Activated CD8-positive, alpha-beta T cell treated with anti-CD3 and anti-CD28 coated beads, Interleukin-2, amount 10 ng/mL, durations not matched to agents 7 days and 5 days (primary cell): ENCODE measurements at places on chromosomes 6 and 20.
A peak's percentile ranks its signal among the peaks of the same experiment; 100 is the strongest.

GRCh38 chr20:33145521-33145920 lies 22.4 kb upstream of the BPIFA2 start:
- DNase-seq, result no peak

DNA sequence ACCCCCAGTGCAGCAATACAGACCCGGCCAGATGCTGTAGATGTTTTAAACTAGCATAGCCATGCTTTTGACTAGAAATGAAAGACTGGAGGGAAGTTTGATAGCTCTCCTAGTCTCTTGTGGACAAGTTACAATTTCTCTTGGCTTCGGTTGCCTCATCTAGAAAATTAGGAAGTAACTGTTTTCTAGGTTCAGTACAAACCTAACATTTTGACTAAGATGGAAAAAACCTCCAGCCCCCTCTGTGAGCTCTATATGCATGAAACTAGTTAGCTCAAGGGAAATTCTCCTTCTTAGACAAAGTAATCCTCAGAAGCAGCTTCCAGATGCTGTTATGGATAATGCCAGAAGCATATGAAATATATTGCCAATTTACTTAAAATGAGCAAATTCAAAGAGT lies 86.6 kb downstream of the RNF144B start:
- DNase-seq, result no peak

DNA sequence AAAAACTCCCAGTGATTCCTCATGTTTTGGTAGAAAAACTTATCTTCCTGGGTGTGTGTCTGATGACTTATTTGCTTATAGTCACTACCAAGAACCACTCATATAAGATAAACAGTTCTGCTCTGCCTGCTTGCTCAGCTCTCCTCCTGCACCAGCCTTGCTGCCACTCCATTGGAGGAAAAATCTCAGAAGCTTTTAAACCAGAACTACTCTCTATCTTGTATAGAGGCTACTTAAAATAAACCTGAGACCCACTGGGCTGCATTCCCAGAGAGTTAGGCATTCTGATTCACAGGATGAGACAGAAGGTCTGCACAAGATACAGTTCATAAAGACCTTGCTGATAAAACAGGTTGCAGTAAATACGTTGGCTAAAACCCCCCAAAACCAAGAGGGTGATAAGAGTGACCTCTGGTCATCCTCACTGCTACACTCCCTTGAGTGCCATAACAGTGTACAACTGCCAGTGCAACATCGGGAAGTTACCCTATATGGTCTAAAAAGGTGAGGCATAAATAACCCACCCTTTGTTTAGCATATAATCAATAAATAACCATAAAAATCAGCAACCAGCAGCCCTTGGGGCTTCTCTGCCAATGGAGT lies 728.3 kb downstream of the EPHA7 start:
- DNase-seq, result no peak

GRCh38 chr20:31508517-31509244 lies 5.6 kb upstream of the HM13 start:
- no peak for DNase-seq

GRCh38 chr6:1686117-1687098 lies 76.7 kb downstream of the FOXC1 start:
- no peak for DNase-seq

DNA sequence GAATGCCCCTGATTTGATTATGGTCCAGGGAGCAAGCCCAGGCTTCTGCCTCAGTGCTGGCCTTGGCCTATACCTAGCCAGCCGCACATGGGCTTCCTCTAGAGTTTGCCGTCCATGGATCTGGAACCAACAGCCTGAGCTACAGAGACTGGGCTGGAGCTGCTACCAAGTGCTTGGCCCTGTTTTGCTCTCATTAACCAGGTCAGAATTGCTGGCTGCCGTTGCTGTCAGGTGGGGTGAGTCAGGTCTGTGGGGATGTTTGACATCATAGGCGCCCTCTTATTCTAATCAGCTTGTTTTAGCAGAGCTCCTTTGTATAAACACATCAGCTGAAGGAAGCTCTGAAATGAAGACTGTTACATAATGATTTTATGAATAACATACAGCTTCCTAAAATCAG lies 83.1 kb upstream of the PHACTR2 start:
- no peak for DNase-seq

GRCh38 chr6:135054226-135054568 lies 425 bp downstream of the HBS1L start:
- no peak for DNase-seq

DNA sequence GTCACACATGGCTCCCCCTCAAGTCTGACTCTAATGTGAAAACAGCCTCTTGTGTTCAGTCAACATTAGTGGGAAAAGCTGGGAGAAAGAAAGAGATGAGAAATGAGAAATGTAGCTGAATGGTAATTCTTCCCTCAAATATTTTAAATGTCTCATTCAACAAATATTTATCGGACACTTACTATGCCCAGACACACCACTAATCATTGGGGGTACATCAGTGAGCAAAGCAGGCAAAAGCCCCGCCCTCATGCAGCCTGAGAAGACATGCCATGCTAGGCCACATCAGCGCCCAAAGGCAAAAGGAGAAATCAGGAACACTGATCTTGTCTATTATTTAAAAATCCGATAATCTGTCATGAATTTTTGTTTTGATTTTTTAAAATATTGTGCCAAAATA lies 89.9 kb upstream of the ASF1A start:
- no peak for DNase-seq

DNA sequence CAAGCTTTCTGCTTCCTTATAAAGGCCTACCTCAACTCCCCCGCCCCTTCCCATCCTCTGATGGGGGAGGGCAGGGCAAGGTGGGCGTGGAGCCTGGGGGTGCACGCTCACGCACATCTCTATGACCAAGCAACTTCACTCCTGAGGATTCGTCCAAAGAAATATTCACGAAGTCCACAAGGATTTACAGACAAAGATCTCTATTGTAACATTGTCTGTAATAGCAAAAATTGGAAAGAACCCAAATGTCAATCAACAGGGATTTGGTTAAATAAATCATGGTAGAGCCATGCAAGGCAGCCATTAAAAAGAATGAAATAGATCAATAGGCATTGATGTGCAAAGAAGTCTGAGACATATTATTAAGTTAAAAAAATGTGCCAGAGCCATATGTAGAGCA lies 130.4 kb upstream of the AFDN start:
- DNase-seq, result no peak

DNA sequence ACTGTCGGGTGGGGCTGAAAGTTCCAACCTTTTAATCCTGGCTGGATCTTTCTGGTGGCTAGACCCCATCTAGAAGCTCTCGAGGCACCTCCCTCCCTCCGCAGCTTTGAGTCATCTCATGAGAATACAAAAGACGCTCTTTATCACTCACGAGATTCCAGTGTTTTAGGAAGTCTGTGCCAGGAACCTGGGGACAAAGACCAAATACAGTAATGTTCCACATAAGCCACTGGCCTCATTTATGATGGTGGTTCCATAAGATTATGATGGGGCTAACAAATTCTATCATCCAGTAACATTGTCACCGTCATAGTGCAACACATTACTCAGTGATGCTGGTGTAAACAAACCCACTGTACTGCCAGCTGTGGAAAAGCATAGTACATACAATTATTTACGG lies 48.7 kb downstream of the NCOA7 start:
- no peak for DNase-seq

GRCh38 chr6:151358475-151358874 lies 32.9 kb downstream of the ZBTB2 start:
- DNase-seq, result no peak

DNA sequence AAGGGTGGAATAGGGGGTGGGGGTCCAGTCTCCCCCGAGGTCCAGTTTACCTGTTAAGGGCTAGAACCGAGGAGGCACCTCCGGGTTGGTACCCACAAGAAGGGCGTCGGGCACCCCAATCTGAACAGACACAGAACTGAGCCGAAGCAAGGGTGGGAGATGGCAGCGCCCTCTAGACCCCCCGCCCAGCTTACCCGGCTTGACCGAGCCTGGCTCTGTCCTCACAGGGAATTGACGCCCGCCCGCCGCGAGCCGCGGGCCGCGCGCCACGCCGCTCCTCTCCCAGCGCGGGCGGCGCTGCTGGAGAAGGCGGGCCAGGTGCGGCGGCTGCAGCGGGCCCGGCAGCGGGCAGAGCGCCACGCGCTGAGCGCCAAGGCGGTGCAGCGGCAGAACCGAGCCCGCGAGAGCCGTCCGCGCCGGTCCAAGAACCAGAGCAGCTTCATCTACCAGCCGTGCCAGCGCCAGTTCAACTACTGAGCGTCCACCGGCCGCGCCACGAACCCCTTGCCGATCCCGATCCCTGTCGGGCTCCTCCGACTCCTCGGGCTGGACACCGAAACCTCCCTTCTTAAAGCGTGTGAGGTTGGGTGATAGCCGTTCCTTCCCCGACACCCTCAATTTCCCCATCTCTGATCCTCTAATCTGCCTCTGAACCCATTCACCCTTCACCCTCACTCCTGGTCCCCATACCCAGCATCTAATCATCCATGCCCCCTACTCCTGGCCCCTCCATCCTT lies 5.9 kb downstream of the TP53INP2 start:
- peak; percentile 63 for DNase-seq

- peak; percentile 76 for DNase-seq
Observed at GRCh38 chr6:99330159-99330558, 19.3 kb downstream of the FAXC start.

DNA sequence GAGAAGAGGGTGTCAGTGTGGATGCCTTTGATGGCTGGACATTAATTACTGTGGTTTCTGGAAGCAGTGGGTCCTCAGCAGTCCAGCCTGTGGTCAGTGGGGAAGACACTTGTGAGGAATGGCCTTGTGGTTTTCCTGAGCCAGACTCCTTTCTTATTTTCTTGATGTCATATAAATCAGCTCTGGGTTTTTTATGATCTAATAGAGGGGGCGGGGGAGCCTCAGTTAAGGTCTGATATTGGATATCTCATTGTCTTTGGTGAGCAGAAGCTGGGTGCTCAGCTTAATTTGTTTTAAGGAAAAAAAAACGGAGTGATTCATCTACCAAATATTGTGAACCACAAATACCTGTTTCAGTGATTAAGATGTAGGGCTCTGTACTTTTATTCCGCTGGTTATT lies 62.1 kb downstream of the OTOR start:
- DNase-seq, result no peak

GRCh38 chr6:82298012-82298411 lies 50.5 kb upstream of the IBTK start:
- DNase-seq, result no peak

DNA sequence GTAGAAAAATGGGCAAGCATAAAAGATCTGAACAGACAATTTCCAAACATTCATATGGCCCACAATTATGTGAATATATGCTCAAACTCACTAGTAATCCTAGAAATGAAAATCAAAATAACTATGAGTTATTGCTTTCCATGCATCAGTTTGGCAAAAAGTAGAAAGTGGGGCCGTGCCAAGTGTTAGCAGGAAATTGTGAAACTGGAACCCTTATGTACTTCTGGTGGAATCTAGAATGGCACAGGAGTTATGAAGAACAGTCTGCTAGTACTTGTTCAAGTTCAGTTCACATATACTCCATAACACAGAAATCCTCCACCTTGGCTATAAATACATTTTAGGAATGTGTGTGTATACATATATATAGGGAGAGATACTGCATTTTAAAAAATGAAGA lies 89.8 kb downstream of the EYA2 start:
- DNase-seq, result no peak

GRCh38 chr6:127267646-127268625 lies 1.3 kb downstream of the RNF146 start:
- no peak for DNase-seq

- no peak for DNase-seq
Observed at GRCh38 chr6:17156966-17157365, 55.1 kb downstream of the STMND1 start.

DNA sequence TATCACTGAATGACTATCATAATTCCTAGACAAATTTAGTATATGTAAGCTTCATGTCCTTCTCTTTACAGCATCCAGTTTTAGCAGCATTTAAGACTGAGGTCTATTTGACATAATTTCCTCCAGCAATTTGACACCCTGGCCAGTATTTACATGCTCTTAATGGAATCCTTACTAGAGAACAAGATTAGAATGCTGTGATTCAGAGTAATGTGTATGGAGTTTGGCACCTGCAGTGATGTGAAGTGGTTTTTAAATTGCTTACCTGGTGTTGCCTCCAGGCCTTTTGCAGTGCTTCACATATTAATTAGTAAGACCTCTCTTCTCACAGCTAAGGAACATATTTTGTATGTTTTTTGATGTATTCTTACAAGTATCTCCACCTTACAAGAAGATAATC lies 9.8 kb downstream of the NKX2-4 start:
- DNase-seq, result no peak

- DNase-seq, result no peak
Observed at GRCh38 chr6:33663727-33664449, 42.8 kb downstream of the ITPR3 start.

- no peak for DNase-seq
Observed at GRCh38 chr6:112881828-112882780, 535.0 kb downstream of the RFPL4B start.

GRCh38 chr20:22243067-22243466 lies 341.3 kb downstream of the FOXA2 start:
- no peak for DNase-seq

- no peak for DNase-seq
Observed at GRCh38 chr6:139334806-139335446, 39.5 kb downstream of the CITED2 start.

- DNase-seq, result no peak
Observed at GRCh38 chr6:29739882-29740261, 16.6 kb downstream of the HLA-F start.

DNA sequence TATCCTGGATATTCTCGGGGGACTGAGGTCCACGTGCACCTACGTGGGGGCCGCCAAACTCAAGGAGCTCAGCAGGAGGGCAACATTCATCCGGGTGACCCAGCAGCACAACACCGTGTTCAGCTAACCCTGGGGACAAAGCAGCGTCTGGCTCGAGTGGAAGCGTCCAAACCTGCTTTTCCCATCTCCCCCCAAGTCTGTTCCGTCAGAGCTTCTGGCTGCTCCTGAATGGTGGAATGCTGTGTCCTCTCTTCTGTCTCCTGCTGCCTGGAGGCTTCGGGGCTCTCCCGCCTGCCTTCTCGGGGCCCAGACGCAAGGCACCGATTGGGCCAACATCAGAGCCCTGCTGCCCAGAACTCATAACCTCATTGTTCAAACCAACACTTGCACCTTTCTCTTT lies 56.7 kb downstream of the GMPR start:
- DNase-seq, result no peak

GRCh38 chr6:28489366-28490204 lies 26.0 kb downstream of the GPX6 start:
- peak; percentile 57 for DNase-seq

DNA sequence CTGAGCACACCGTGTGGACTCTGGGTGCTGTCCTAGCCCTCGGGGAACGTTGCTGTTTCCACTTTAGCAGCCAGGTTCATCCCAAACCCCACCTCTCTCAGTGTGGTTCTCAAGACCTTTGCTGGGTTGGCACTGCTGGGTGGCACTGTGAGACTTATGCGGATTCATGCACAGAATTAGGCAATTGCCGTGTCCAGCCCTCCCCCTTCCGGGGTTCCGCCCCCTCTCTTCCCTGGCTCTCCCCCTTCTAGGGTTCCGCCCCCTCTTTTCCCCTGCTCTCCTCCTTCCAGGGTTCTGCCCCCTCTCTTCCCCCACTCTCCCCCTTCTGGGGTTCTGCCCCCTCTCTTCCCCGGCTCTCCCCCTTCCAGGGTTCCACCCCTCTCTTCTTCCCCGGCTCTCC lies 39.8 kb upstream of the SLCO4A1 start:
- DNase-seq, result peak; percentile 58
